Non-pigmented ciliary epithelial cell (primary cell): ENCODE measurements at places on chromosomes 16 and 17.

- DNase-seq, result no peak
Observed at GRCh38 chr17:49753959-49754391, 10.0 kb downstream of the FAM117A start.

DNA sequence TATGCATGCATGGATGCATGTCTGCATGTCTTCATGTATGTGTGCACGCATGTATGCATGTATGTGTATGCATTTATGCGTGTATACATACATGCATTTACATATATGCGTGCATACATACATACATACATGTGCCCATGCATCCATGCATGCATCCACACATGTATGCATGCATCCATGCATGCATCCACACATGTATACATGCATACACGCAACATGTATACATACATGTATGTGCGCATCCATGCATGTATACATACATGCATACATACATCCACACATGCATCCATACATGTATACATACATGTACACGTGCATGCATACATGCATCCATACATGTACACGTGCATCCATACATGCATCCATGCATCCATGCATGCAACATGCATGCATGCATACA is 29.8 kb upstream of the DLX3 start:
- no peak for DNase-seq

DNA sequence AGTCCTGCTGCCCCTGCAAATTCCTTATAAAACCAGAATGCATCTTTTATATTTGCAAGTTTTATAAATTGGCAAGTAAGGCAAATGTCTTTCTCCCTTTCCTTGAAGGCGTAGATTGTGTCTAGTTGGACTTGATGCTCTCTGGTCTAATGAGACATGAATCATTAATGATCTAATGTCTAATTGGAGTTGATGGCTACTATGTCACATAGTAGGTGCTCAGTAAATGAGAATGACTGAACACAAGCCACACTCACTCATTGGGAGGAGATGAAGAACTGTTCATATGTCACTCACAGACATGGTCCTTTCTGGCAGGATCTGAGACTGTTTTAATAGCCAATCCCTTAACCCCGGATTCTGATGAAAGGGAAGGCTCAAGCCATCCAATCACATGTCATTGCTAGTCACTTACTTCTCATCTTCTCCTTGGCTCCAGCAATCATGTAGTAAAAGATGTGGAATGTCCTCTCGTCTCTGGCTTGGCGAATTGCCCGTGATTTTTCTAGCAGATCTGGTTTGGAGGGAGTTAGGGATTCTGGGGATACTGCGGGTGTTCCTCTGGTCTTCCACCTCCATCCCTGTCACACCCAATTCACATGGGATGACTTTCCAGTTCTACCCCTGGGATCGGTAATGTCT is 81.0 kb downstream of the MYH11 start:
- DNase-seq, result no peak

DNA sequence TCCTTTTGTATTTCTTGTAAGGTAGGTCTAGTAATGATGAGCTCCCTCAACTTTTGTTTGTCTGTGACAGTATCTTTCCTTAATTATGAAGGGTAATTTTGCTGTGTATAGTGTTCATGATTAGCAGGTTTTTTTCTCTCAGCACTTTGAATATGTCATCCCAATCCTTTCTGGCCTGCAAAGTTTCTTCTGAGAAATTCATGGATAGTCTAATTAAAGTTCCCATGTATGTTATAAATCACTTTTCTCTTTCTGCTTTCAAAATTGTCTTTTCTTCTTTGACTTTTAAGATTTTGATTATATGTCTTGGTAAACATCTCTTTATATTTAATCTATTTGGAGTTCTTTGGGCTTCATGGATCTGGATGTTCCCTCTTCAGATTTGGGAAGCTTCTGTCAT is 54.3 kb upstream of the ZKSCAN2 start:
- DNase-seq, result no peak

DNA sequence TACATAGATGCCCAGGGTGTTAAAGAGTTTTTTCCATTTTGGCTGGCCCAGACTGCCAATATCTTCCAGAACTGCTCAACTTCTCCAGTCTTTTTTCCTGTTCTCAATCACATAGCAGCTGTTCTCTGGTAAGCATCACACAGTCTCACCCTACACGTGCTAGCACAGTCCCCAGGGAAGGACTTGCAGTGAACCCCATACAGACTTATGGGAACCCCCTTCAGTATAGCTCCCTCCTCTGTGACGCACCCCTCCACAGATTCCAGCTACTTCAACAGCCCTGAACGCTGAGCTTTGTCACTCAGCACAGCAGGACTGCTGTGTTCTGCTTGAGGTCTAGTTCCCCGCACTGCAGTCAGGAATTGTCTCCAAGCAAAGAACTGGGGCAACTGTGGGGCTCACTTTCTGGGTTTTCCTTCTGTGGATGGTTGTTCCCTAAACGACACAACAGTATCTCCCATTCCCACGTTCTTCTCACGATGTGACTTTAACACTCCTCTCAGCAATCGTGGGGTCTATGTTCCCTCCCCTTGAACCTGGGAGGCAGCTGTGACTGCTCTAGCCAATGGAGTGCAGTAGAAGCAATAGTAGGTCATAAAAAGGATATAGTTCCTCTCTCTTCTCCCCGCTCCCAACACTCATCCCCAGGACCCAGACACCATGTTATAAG is 3.6 kb downstream of the MMP28 start:
- DNase-seq, result no peak

DNA sequence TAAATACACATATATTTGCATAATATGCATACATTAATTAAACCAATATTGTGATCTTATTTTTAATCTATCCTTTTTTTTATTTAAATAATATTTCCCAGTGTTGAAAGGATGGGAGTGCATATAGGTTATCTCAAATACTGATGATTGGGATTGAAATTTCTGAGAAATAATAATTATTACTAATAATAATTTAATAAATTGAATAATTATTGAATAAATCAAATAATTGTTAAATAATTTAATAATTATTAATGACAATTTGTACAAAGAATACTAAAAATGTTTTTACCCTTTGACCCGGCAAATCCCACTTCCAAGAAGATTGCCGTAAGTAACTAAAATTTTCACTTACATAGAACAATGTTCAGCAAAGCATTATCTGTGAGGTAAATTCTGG is 148.9 kb downstream of the ZNF18 start:
- DNase-seq, result no peak

DNA sequence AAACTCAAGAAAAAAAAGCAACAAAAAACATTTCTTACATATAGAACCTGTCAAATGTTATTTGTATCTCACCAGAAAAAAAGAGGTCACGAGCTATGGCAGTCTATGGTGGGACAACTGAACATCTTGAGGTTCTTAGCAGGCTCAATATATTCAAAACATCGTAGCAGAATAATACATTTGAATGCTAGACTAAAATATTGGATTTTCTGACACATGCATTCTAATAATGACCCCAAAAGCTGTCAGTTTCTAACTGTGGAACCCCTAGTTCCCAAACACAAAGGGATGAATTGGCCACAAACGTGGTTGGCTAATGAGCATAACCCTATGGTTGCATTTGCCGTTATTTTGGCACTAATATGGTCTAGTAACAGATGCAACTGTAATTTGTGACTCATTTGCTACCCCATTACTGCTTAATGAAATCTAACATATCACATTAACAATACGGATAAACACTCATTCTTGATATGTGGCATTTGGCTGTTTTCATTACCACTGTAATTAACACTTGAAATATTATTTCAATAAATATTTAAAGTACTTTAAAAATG is 81.2 kb downstream of the TOX3 start:
- no peak for DNase-seq

GRCh38 chr17:56635641-56636040 is 42.1 kb downstream of the NOG start:
- no peak for DNase-seq
